Iris pigment epithelial cell (primary cell): ENCODE measurements at places on chromosomes 11 and 22.
A peak's percentile ranks its signal among the peaks of the same experiment; 100 is the strongest.

GRCh38 chr11:65258988-65259387, 2.8 kb upstream of the POLA2 start:
- no peak for DNase-seq

- no peak for DNase-seq
These were observed 373.9 kb upstream of the FAT3 start for GRCh38 chr11:91850533-91851275.

DNA sequence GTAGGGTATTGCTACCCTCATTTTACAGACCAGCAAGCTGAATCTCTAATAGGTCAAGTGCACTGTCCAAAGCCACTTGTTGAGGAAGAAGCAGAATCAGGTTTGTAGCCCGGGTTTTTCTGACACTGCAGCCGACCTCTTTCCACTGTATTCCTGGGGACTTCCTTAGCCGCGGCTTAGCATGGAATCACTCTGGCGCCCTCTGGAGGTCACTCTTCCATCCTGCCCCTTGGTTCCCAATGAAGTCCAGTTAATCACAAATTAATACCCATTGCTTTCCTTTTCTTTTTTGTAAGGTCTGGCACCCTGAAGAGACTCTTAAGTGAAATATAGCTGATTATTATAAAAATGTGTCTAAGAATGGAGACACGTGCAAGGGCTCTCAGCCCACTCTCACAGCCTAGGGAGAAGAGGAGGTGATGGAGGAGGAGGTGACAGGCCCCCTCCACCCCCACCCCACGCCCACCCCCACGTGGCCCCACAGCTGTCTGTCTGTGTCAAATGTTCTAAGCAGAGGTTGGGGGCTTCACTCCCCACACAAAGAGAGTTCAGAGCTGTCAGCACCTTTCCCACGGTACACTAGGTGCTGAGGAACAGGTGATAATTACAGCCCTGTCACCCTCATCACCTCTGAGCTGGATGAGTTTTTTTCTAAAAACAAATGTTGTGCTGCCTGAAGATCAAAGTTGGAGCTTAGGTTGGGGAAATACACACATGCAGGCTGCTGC, 57.7 kb upstream of the DRD2 start:
- DNase-seq = peak; percentile 71

DNA sequence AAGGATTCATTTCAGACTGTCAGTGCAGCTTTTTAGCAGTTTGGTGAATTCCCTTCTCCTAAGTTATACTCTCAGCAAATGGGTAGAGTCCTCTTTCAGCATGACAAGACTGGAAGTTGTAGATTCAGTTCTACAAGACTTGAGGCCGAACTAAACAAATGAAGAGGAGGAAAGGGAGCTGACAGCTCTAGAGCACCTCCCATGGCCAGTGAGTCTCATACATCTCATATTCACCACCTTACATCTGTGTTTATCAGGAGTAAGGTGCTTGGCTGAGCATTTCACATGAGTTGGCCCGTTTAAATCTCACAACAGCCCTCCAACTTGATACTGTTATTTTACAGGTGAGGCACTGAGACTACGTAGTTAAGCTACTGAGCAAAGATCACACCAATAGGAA, 30.4 kb downstream of the SEZ6L start:
- no peak for DNase-seq

DNA sequence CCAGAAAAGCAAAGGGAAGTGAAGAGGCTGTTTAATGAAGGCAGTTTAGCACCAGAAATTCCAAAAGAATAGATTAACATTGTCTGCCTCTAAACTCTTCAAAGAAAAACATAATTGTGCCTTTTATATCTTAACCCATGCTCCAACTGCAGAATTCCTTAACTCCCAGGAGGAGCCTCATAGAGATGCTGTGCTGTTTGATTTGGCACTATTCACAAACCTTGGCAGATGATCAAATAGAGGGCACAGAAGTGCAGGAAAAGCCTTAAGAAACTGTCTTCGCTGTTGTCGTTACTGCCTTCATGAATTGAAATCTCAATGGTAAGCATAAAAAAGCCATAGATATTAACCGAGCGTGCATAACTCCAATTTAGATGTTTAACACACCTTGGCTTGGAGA, 124.1 kb upstream of the MPPED2 start:
- DNase-seq = no peak

- DNase-seq = no peak
These were observed 10.8 kb downstream of the PRR5L start for GRCh38 chr11:36306888-36307287.

DNA sequence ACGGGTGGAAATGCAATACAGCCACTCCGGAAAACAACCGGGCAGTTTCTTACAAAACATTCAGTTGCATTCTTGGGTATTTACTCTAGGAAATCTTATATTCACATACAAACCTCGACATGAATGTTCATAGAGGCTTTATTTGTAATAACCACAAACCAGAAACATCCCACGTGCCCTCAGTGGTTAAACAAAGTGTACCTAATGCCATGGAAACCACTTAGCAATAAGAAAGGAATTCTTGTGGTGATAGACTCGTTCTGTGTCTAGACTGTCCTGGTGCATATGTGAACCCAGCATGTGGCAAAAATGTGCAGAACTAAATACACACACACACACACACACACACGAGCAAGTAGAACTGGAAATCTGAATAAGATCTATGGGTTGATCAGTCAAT, 1073.3 kb downstream of the TBC1D22A start:
- DNase-seq = peak; percentile 82

- DNase-seq = no peak
These were observed 19.1 kb downstream of the OR8D1 start for GRCh38 chr11:124294687-124295086.

DNA sequence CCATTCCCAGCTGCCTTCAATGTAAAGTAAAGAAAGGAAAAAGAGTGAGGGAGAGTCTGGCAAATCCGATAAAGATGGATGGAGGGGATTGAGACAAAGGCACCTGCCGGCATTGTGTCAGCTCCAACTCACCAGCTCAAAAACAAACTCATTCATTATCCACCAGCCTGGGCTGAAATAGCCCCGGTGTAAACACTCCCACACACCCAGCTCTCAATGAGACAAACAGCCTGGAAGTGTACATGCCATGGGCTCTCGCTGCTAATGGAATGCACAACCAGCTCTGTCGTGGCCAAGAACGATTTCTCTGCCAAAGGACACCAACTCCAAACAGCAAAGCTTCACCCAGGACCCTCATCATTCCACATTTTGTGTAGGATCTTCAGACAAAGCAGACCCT, 89.3 kb upstream of the OPCML start:
- DNase-seq = no peak

DNA sequence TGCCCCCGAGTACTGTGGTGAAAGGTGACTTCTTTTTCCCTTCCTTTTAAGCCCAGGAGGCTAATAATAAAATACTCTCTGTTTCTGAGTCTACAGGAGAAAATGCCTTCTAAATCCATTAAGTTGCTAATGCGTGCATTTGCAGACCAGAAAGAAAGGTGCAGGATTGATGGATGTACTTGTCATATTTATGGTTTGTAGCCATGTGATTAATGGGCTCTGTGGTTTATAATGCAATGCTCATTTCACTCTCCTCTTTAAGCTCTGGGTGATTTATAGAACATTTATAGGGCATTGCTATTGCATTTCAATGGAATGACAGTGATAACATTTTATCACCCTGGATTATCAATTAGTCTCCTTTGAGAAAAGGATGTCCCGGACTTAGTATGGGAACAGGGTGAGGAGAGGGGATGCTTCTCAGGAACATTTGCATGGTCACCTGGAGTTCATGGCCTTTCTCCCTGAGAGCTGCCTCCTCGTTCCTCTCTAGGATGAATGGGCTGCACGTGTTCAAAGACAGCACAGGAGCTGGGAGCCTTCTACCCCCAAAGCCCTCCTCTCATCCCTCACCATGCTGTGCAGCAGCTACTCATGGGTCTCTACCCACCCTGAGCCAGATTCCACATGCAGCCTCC, 82.8 kb upstream of the HMGXB4 start:
- DNase-seq = no peak
